ENCODE measurements at places on chromosomes 5 and 9. TPM values are rescaled to one million over a fixed set of nuclear protein-coding genes. Genes with fewer than 3 reads are reported as not detected.

The TNFSF15 gene
- polyA plus RNA-seq: not detected

The TAF11L10 gene
- polyA plus RNA-seq: not detected

The SLC25A2 gene
- polyA plus RNA-seq: not detected

DNA sequence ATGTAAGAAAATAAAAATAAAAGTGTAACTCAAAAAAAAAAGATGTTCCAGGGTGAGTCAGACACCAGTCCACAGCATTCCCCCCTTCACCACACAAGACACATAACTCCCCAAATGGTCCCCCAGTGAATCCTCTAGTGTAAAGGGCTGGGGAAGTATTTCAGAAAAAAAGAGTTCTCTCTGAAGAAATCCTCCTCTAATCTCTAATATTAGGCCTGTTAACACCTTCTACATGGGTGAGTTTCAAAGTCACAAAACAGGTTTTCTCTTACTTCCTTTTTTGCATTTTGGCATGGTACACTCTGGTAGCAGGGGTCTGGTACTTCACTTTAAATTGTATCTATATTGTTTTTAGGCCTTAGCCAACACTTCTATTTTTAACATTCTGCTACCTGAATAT lies 28.2 kb downstream of the RNF145 start:
- no peak overlapping the region for H3K4me3 ChIP-seq
- H3K4me1 ChIP-seq: peaks cover 12% of the 10 kb centered on the region
- DNase-seq: peak; percentile 51
- H3K36me3 ChIP-seq: peaks cover 13% of the 10 kb centered on the region
- peak overlapping the region; percentile 81 for H3K27ac ChIP-seq

The ADAMTS13 gene
- 0.27 TPM for polyA plus RNA-seq
